ENCODE measurements at places on chromosomes 12 and 14.

DNA sequence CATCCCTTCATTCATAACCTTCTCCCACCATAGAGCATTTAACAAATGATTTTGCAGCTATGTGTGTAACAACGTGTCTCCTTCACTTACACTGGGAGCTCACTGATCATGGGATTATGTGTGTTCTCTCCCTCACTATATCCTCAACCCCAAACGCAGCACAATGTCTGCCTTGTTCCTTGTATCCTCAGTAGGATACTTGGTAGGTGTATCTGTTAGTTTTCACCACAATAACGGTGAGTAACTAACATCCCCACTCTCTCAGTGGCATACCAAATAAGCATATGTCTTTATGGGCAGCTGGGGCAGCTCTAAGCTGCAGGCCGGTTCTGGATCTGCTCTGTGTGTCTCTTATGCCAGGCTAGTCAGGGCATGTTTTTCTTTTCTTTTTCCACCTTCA is 166.7 kb upstream of the PWP1 start:
- DNase-seq, result no peak

- no peak for DNase-seq
Observed at GRCh38 chr12:54154681-54155186, 34.1 kb downstream of the SMUG1 start.

GRCh38 chr12:7411343-7411742 is 32.6 kb downstream of the CD163L1 start:
- DNase-seq, result no peak

GRCh38 chr12:63809566-63809965 is 29.9 kb downstream of the RXYLT1 start:
- no peak for DNase-seq

DNA sequence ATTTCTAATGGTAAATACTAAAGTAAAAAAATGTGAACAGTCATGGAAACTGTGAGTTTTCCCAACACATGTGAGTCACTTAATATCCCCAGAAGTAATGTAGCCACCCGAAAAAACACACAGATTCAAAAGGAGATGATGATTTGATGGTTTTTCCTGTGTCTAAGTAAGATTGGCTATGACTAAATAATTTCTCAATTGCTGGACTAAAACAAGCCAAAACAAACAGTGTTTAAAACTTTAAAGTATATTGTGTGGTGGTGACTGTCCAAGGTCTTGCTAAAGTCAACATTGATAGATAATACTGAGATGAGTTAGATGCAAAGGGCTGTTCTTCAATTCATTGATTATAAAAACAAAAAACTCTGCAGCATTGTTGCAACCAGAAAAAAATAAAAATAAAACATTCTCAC is 89.6 kb upstream of the SOX5 start:
- no peak for DNase-seq

- no peak for DNase-seq
Observed at GRCh38 chr12:92462049-92462448, 240.7 kb upstream of the PLEKHG7 start.

- DNase-seq, result peak; percentile 79
Observed at GRCh38 chr12:30806989-30807694, 52.4 kb upstream of the CAPRIN2 start.

GRCh38 chr14:74653386-74654138 is 41.5 kb upstream of the LTBP2 start:
- no peak for DNase-seq

DNA sequence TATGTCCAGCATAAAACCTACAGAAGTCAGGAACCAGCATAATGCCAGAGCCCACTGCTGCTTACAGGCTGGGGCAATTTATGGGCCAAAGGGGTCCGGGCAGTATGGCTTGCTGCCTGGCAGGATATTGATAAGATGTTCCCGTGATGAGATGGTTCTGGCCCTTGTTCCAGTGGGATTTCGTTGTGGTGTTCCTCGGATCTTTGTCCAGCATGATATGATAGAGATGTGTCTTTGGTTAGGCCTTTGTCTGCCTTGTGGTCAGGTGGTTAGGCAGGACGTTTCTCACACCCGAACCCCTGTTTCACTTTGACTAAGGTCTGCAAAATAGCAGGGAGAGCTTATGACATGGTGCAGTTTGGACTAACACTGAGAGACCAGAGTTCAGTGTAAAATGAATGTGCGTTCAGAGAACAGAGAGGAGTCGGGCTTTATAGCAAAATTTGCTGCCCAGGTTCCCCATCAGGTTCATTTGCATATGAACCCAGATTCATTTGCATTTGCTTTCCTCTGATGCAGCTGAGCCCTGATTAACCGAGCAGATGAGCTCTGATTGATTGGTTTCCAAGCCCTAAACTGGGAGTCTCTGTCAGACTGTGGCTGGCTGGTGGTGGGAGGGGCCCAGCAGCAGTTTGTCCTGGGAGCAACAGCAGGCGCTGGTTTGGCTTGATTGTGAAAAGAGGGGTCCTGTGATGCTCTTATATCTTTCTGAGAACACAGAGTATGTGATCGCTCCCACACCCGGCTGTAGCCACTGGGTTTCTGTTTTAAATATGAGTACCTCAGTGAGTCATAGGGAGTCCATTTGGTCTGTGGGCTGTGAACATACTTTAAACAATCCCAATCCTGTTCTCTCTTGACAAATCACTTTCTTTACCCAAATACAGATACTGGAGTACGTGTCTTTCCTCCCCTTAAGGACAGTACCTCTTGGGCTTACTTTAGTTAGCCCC is 156.3 kb upstream of the PZP start:
- peak; percentile 84 for DNase-seq

- no peak for DNase-seq
Observed at GRCh38 chr12:54593725-54594124, 5.3 kb upstream of the PPP1R1A start.

DNA sequence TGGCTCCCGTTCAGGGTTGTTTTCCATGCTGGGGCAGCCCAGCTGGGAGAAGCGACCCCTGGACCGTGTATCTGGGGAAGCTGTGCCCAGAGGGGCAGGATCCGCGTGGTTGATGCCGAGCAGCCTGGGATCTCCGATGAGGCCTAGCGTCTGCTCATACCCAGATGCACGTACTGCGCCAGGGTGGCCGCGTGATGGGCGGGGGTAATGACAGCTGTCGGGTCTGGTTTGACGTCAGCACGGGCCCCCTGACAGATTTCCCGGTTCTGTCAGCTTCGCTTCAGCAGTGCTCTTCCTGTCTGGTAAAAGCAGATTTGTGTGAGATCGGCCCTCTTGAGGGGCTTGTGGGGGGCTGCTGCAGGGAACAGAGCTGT is 147.3 kb downstream of the TSPAN9 start:
- no peak for DNase-seq

- peak; percentile 66 for DNase-seq
Observed at GRCh38 chr14:65958664-65959562, 527.3 kb upstream of the CCDC196 start.

- peak; percentile 73 for DNase-seq
Observed at GRCh38 chr12:115341442-115341841, 657.5 kb upstream of the TBX3 start.

GRCh38 chr14:95208598-95208997 is 51.3 kb upstream of the DICER1 start:
- no peak for DNase-seq

- DNase-seq, result peak; percentile 10
Observed at GRCh38 chr14:33732175-33732574, 218.7 kb downstream of the EGLN3 start.

- DNase-seq, result peak; percentile 75
Observed at GRCh38 chr12:45130881-45131281, 80.0 kb upstream of the DBX2 start.

- no peak for DNase-seq
Observed at GRCh38 chr14:60153991-60154390, 11.2 kb downstream of the DHRS7 start.

GRCh38 chr14:88868558-88869159 is 44.2 kb downstream of the TTC8 start:
- DNase-seq, result peak; percentile 25

DNA sequence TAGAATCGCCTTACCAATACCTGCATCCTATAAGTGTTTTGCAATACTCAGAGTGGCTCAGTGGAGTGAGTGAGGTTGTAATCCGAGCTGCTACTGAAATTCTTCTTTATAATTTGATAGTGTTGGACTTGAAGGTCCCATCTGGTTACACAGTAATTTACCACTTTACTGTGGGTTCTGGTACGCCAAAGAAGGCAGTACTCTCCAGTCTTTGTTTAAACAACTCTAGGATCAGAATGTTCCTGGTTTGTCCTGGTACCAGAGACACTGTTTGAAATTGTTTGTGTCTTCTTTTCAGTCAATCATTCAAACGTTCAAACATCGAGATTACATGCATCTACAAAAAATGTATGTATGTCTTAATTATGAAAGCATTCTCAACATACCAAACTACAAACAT is 51.3 kb upstream of the AMN1 start:
- DNase-seq, result no peak

DNA sequence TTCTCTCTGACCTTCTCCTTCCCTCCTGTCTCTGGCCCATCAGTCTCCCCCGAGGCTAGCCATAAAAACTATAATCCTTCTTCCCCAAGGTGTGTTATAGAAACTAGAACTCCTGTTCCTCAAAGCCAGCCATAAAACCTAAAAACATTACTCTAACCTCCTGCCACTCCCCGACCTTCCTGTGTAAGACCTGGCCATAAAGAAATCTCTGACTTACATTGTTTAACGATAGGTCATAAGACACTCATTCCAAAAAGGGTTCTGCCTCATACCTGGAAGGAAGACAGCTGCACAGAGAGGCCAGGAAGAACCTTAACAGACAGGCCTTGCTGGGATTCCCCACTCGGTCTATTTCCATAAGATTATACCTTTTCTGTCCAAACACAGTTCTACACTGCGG is 70.9 kb upstream of the EEA1 start:
- DNase-seq, result no peak

- no peak for DNase-seq
Observed at GRCh38 chr12:80636832-80637231, 70.6 kb upstream of the MYF6 start.

- DNase-seq, result no peak
Observed at GRCh38 chr12:91413581-91414546, 231.2 kb upstream of the DCN start.

DNA sequence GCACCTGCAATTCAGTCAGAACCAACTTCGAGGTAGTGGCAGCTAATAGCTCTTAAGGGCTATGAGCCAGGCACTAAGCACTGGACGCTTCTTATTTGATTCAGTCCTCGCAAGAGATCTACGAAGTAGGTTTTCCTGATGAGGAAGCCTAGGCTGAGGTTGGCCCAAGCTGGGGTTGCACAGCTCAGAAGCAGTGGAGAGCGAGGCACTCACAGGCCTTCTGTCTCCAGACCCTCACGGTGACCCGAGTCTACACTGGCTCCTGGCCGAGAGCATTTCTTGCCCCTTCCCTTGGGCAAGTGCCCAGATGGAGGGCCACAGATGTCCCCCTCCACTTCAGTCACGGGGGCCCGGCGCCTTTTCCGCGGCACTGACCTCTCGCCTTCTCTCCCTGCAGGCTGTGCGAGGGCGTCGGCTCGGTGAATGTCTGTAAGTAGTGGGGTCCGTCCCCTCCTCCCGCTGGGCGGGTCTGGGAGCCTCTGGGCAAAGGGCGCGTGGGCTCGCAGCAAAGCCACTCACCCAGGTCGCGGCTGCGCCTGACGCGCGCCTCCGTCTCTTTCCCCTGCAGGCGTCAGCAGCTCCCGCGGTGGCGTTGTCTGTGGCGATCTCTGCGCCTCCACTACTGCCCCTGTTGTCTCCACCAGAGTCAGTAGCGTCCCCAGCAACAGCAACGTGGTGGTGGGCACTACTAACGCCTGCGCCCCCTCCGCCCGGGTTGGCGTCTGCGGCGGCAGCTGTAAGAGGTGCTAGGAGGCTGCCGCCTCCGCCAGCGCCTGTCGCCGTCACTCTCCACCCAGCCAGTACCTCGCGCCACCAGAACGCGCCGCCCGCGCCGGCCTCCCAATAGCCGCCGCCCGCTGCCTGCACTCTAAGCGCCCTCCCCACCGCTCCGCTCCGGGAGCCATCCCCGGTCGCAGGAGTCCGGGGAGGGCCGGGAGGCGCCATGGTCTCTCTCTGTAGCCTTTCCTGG is 13.1 kb downstream of the KRT83 start:
- DNase-seq, result no peak

GRCh38 chr14:95808371-95808770 is 68.3 kb upstream of the TUNAR start:
- DNase-seq, result no peak

- DNase-seq, result no peak
Observed at GRCh38 chr14:83019744-83020414, 1486.2 kb upstream of the SEL1L start.

GRCh38 chr12:77072833-77073495 is 7.6 kb upstream of the E2F7 start:
- DNase-seq, result no peak

GRCh38 chr12:106915635-106916026 is 40.1 kb upstream of the TMEM263 start:
- no peak for DNase-seq

Data from SK-MEL-5 (cell line).